CD4-positive, CD25-positive, alpha-beta regulatory T cell (primary cell): ENCODE measurements at places on chromosomes 3 and 15.

GRCh38 chr3:16252988-16253387 lies 11.8 kb downstream of the DPH3 start:
- DNase-seq: no peak

- no peak for DNase-seq
Measured at GRCh38 chr3:147119989-147120388, 286.4 kb downstream of the ZIC4 start.

DNA sequence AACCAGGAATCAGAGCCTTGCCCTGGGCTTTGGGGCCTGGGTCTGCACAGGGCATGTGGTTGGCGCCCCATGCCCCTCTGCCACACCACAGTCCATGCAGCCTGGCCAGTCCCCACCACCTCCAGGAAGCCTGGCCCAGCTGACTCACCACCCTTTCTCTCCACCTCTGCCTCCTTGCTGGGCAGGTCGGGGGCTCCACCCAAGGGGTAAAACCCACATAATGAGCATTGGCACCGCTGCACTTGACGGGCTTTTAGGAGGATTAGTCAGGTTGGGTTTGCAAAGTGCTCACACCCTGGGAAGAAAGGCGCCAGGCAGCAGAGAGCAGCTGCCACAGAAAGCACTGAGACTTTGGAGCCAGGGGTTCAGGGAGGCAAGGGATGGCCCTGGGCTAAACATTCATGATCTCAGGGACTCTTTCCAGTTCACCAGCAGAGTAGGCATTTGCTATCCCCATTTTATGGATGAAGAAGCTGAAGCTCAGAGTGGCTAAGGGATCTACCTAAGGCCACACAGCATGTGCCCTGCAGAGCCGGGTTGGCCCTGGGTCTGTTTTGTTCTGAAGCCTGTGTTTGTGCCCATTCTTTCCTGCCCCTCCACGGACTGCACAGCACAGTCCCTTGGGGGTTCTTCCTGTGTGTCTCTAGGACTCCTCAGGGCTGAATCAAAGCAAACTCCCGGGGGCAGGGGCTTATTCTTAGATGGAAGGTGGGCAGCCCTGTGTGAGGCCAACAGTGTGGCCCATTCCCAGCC lies 113.4 kb downstream of the ETFA start:
- no peak for DNase-seq

- DNase-seq: no peak
Measured at GRCh38 chr3:171835116-171835515, 8.0 kb upstream of the TMEM212 start.

DNA sequence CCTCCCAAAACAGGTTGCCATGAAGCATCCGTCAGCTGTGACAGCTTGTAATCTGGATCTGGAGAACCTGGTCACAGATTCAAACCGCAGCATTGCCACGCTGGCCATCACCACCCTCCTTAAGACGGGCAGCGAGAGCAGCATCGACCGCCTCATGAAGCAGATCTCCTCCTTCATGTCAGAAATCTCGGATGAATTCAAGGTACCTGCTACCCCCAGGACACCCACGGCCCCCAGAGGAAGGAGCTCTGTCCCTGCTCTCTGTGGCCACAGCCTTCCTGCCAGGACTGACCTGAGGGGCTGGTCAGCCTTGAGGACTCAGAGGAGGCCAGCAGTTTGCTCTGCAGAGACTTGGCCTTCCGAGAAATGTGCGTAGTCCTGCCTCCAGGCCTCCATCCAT lies 11.2 kb downstream of the COPG1 start:
- no peak for DNase-seq

- DNase-seq: no peak
Measured at GRCh38 chr15:99472416-99473145, 93.2 kb upstream of the MEF2A start.

GRCh38 chr3:65033576-65033975 lies 345.8 kb upstream of the ADAMTS9 start:
- DNase-seq: no peak

DNA sequence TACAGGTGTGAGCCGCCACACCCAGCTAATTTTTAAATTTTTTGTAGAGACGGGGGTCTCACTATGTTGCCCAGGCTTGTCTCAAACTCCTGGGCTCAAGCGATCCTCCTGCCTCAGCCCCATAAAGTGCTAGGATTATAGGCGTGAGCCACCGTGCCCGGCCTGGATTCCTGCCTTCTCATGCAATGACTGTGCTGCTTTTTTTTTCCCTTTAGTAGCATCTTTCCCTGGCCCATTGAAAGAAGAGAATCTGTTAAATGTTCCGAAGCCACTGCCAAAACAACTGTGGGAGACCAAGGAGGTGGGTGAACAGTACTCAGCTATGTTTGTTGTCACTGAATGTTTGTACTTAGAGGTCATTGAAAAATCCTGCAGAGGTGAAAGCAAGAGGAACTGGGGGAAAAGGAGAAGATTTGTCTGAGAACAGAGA lies 88.0 kb downstream of the CRTC3 start:
- DNase-seq: no peak

DNA sequence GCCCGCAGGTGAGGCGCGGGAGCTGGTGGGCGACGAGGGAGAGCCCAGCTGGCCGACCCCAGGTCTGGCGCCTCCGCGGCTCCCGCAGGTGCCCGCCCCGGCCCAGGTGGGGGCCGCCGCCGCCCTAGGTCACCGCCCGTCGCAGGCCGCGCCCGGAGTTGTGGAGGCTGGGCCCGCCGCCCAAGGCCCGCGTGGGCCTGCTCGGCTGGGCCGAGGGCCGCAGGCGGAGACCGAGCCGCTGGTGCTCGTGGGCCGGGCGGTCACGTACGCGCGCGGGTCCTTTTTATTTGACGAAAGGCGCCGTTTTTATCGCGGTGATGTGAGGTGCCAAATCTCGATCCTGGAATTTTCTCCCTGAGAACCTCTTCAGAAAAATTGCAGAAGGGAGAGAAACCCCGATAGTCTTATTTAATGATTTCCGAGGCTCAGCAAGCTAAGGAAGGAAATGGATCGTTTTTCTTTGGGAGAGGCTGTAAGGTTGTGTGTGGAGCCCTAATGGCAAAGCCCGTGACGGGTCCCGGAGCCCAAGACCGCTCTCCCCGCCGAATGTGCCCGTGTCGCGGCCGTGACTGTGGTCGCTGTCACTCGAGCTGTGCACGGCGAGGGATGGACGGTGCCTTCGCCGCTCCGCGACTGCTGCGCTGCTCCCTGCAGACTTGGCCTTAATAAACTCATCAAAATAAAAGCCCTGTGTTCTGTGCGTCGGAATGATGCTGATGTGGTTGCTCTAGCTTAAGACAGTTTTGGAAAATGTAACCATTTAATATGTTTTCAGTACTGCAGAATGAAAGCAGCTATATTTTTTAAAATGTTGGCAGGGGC lies 612 bp downstream of the APPL1 start:
- DNase-seq: peak; percentile 70

GRCh38 chr15:51369451-51369761 lies 28.0 kb downstream of the GLDN start:
- DNase-seq: no peak

DNA sequence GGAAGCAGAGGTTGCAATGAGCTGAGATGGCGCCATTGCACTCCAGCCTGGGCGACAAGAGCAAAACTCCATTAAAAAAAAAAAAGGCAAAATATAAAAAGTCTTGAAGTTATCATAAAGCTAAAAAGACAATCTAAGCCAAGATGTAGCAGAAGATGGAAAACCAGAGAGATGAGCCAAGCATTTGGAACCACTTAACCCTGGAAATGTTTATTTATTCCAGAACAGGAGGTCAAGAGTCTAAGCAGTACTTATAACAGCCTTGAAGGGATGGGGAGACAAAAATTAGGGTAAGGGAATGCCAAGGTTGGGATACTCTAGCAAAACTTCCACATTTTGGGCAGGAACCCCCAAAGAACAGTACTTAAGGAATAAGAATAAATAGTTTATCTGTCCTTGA lies 30.1 kb downstream of the FAIM start:
- no peak for DNase-seq

- no peak for DNase-seq
Measured at GRCh38 chr3:29488922-29489321, 208.1 kb downstream of the RBMS3 start.

GRCh38 chr3:50375258-50375931 lies 16.1 kb upstream of the TMEM115 start:
- DNase-seq: no peak

DNA sequence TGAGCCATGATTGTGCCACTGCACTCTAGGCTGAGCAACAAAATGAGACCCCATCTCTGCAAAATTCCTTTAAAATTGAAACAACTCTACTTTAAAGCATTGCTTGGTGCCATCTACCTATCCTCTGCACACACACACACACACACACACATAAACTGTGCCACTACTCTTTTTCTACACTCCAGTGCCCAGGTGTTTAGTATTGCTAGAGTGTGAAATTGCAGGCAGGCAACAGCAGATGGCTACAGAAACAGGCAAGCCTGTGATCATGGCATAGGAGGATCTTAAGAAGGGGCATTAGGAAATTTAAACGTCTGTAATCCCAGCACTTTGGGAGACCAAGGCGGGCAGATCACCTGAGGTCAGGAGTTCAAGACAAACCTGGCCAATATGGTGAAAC lies 39.0 kb downstream of the SIDT1 start:
- DNase-seq: no peak

GRCh38 chr3:86629511-86629910 lies 361.4 kb downstream of the VGLL3 start:
- DNase-seq: no peak

DNA sequence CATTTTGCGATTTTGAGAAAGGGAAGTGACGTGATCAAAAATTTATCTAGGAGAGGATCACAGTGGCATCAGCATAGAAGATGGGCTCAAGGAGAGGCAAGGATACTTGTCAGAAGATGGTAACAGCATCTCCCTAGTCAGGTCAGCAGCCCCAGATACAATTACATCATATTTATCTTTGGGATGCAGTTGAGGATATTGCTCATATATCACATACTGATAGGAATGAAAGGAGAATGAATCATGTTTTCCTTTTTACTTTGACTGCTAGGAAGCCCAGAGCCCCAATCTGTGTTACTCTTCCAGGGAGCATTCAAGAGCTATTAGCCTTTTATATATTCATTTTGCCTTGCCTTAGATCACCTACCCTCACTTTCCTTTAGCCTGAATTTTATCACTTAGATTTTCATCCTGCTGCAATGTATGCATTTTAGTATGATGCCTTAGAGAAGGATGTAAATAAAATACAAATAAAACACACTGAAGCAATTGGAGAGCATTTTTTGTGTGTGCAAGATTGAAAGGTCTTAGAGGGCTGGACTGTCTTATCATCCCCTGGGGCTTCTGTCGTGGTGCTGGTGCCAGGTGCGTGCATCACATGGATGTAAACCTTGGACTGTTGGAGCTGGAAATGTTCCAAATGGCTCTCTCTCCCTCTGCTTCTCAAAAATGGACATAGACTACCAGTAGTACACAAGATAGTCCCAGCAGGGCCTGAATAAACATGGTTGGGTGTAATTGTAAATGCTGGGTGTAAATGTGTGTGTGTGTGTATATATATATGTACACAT lies 40.3 kb downstream of the CORO2B start:
- DNase-seq: no peak

GRCh38 chr3:129614435-129614834 lies 8.0 kb upstream of the PLXND1 start:
- DNase-seq: no peak

DNA sequence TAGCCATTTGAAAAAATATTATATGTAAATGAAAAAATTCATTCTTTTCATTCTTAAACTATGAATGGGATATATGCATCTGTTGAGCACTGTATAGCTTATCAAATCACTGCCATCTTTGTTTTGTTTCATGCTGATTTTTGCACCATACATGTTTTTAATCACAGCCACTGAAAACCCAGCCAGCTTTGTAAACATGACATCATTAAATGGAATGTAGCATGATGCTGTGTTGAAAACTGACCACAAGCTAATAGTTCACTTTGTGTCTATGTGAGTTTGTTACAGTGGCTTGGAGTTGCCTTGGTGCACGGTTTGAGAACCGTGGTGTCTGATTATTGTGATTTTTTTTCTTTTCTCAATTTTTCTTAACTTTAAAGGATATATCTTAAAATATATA lies 75.7 kb downstream of the GMPS start:
- DNase-seq: no peak

GRCh38 chr3:36908647-36909180 lies 36.1 kb downstream of the TRANK1 start:
- DNase-seq: no peak

DNA sequence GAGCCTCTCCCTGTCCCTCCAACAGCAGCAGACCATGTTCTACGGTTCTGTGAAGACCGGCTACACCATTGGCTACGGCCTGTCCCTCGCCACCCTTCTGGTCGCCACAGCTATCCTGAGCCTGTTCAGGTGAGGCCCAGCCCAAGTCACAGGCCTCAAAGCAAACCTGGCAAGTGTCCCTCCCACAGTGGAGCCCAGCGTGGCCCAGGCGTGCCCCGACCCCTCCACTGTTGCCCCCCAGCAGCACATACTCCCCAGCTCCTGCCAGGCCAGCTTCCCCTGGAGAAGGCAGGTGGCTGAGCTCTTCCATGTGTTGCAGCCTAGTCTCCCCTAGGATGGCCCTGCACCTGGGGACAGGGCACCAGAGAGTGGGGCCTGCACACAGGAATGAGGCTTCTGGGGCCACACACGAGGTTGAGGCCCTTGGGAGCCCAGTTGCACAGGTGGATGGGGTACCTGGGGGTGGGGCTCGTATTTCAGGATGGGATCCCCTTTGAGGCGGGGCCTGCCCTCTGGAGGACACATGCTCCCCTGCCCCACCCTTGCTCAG lies 25.0 kb downstream of the VIPR1 start:
- peak; percentile 15 for DNase-seq

DNA sequence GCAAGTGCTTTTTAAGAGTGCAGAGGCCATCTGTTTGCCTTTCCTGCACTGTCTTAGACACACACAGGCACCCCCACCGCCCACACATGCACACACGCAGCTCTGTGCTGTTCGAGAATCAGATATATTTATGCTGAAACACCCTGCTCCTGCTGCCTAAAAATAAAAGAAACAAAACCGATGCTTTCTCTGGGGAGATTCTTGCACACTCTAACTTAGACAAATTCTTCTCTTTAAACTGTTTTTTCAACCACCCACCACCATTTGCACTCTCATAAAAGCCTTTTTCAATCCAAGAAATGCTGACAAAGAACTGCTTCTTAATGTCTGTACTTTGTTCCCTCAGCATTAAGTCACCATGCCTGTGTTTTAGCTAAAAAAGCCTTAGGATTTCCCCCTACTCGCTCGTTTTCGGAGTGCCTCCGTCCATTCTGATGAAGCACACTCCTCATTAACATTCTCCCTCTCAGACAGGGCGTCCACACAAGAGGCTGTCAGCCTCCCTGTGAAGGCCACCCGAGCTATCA lies 26.2 kb downstream of the SLC12A8 start:
- DNase-seq: no peak
